ENCODE measurements at places on chromosomes 2 and 18. TPM values are rescaled to one million over a fixed set of nuclear protein-coding genes. Genes with fewer than 3 reads are reported as not detected.
A peak's percentile ranks its signal among the peaks of the same experiment; 100 is the strongest.

GRCh38 chr2:230793572-230794359 lies 71.0 kb upstream of the ITM2C start:
- peaks cover 61% of the 10 kb centered on the region for H3K4me1 ChIP-seq
- DNase-seq = peak; percentile 51
- H3K4me3 ChIP-seq = peak overlapping the region; percentile 24
- H3K36me3 ChIP-seq = peaks cover 25% of the 10 kb centered on the region
- peak overlapping the region; percentile 51 for H3K27ac ChIP-seq

GRCh38 chr2:105812180-105813044 lies 67.7 kb downstream of the NCK2 start:
- no peaks in the 10 kb centered on the region for H3K27me3 ChIP-seq
- no peaks in the 10 kb centered on the region for H3K36me3 ChIP-seq
- H3K4me1 ChIP-seq = peaks cover 91% of the 10 kb centered on the region
- no peak for DNase-seq
- H3K4me3 ChIP-seq = no peak overlapping the region

DNA sequence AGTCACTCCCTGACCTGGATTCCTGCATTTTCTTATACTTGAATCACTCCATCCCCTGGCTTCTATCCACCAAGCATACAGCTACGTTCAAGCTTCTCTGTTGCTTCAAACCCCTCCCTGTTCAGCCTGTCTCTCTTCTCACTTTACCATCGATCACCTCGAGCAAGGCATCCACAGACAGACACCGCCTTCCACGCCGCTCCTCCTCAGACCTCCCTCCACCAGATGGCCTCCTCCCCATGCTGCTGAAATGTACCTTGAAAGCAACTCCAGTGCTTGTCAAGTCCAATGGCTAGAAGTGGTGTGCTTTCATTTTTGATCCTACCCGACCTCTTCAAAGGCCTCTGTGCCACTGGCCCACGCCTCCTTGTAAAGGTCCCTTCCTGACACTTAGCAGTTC lies 131.3 kb upstream of the ACAA2 start:
- H3K36me3 ChIP-seq = no peaks in the 10 kb centered on the region
- no peak overlapping the region for H3K27ac ChIP-seq
- no peak overlapping the region for H3K4me3 ChIP-seq
- peaks cover 11% of the 10 kb centered on the region for H3K4me1 ChIP-seq
- no peak for DNase-seq

DNA sequence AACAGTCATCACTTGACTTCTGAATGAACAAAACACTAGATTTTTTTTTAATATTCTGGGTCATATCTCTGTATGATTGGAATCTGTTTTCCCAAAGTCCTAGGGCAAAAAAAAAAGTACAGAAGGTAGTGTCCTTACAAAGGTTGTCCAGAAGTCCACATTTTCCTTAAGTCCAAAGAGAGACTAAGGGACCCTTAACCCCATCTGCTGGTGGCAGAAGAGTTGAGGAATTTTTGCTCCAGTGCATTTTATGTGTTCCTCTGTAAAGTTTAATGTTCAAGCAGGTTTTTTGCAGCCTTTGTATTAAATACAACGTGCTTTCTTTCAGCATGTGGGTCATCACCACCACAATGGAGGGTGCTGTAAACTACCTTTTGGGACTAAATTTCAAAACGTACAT lies 215.9 kb downstream of the SP3 start:
- no peaks in the 10 kb centered on the region for H3K36me3 ChIP-seq
- DNase-seq = no peak
- no peak overlapping the region for H3K4me3 ChIP-seq
- no peaks in the 10 kb centered on the region for H3K27me3 ChIP-seq
- H3K27ac ChIP-seq = no peak overlapping the region
- H3K4me1 ChIP-seq = no peaks in the 10 kb centered on the region

Gene REG1B
- total RNA-seq = not detected

DNA sequence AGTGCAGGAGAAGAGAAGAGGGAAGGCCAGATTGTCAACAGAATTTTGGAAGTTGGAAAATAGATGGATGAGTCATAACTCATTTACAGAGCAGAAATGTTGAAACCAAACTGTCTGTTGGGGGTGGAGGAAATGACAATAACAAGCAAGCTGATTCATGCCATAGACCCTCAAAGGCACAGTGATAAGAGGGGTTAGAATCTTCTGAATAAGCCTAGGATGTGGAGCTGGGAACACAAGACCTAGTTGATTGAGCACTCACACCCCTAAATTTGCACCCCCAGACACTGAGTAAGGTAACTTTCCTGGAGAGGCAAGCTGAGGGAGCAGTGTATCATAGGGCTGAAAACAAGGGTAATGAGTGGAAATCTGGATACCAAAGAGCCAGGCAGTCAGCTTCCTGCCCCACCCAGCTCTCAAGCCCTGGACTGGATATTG lies 141.4 kb downstream of the SCG2 start:
- H3K36me3 ChIP-seq = no peaks in the 10 kb centered on the region
- no peak overlapping the region for H3K4me3 ChIP-seq
- no peak overlapping the region for H3K27ac ChIP-seq

Gene FOXI3
- not detected for total RNA-seq

DNA sequence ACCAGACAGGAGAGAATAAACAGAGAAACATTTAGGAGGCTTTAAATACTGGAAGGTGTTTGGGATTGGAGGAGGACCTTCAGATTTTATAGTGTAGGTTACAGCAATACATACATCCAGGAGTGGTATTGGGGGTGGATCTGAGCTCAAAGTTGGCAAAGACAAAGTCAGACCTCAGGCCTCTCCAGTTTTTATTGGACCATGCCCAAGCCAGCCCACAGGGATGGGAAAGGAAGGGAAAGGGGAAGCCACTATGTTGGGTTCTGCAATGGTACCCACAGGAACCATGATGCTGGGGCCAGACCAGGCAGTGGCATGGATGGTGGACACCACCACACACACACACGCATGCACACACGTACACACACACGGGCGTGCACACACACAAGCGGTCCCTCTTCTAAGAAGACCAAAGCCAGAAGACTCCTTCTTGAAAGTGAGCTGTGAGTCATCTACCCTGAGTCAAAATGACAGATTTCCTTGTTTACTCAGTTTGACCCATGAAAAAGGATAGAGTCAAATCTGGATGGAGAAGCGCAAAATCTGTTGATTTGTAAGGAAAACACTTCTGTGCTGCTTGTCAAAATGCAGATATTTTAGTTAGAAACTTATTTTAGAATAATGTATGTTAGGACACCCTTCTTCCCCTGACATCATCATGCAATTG lies 87.9 kb downstream of the TRABD2A start:
- no peaks in the 10 kb centered on the region for H3K4me1 ChIP-seq
- H3K27me3 ChIP-seq = no peaks in the 10 kb centered on the region
- no peak overlapping the region for H3K27ac ChIP-seq

DNA sequence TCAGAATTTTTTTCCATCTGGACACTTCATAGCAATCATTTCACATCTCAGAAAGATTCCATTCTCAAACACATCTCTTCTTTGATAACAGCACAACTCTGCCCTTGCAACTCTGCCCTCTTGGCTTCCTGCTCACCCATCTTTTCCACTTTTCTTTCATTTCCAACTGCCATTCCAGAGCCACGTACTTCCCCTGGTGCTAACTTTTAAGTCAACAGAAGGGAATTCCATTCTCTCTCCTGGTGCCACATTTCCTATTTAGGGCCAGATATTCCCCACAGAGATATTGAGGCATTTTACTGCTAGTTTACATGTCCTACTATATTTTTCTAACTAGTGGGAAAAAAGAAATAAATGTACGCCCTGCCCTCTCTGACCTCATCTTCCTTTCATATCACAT lies 590.2 kb downstream of the ARHGAP15 start:
- H3K27ac ChIP-seq = no peak overlapping the region
- no peak for DNase-seq
- no peaks in the 10 kb centered on the region for H3K4me1 ChIP-seq
- no peaks in the 10 kb centered on the region for H3K36me3 ChIP-seq
- no peak overlapping the region for H3K4me3 ChIP-seq

DNA sequence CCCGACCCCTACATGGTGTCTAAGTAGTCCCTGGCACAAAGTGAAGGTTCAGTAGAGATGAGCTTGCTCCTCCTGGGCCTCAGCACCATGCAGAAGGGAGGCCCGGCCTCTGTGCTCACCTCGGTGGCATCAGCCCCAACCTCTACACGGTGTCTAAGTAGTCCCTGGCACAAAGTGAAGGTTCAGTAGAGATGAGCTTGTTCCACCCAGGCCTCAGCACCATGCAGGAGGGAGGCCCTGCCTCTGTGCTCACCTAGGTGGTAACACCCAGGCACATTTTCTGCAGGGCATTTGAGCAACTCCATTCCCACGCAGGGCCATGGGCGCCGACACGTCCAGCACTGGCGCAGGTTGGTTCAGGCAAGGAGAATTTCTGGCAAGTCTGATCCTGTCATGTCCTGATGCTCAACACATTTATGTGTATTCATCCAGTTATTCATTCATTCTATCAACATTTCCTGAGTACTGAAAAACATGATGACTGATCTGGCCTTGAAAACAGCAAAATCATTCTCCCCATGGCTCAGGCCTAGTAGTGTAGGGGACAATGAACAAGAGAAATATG lies 408.2 kb upstream of the MYT1L start:
- H3K36me3 ChIP-seq = no peaks in the 10 kb centered on the region
- no peak overlapping the region for H3K27ac ChIP-seq
- no peak overlapping the region for H3K4me3 ChIP-seq
- no peaks in the 10 kb centered on the region for H3K4me1 ChIP-seq

GRCh38 chr2:119481501-119482455 lies 42.5 kb downstream of the SCTR start:
- no peaks in the 10 kb centered on the region for H3K4me1 ChIP-seq
- no peak for DNase-seq
- no peak overlapping the region for H3K27ac ChIP-seq
- no peaks in the 10 kb centered on the region for H3K36me3 ChIP-seq
- H3K27me3 ChIP-seq = no peaks in the 10 kb centered on the region
- H3K4me3 ChIP-seq = no peak overlapping the region

DNA sequence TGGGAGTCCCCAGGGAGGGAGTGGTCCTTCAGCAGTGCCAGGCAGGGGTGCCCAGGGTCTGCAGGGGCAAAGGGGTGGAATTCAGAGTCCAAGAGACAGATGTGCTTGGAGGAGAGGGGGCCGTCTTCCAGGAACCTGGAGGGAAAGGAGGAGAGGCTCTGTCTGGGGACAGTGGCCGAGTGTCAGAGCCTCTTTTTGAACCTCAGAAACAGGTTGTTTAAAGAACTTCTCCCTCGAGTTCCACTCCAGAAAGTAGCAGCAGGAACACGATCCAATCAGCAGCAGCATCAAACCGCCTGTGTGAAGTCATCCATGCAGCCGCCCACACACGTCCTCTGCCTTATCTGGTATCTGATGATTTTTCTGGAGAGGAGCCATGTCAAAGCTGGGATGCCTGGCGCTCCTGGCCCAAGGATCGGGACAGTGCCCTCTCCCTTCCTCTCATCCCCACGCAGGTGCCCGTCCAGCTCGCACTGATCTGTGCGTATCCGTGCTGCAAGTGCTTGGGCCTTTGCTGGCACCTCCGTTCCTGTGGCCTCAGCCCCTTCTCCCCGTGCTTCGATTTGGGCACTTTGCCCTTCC lies 205.1 kb downstream of the NDUFA10 start:
- no peak overlapping the region for H3K27ac ChIP-seq
- H3K4me1 ChIP-seq = no peaks in the 10 kb centered on the region
- DNase-seq = no peak
- no peaks in the 10 kb centered on the region for H3K36me3 ChIP-seq
- H3K27me3 ChIP-seq = no peaks in the 10 kb centered on the region

DNA sequence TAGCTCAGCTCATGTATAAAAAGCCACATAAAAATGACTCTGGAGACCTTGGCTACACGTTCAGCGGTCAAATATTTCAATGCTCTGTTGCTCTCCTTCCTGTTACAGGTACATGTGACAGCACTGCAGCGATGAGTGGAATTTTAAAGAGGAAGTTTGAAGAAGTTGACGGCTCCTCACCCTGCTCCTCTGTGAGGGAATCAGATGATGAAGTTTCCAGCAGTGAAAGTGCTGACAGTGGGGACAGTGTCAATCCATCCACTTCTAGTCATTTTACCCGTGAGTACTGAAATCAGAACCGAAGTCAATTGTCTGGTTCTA lies 125.4 kb downstream of the CSRNP3 start:
- no peak for DNase-seq
- no peaks in the 10 kb centered on the region for H3K36me3 ChIP-seq
- H3K4me1 ChIP-seq = no peaks in the 10 kb centered on the region
- H3K27me3 ChIP-seq = no peaks in the 10 kb centered on the region
- no peak overlapping the region for H3K4me3 ChIP-seq
- H3K27ac ChIP-seq = no peak overlapping the region

Gene CYRIA
- total RNA-seq = 1.2 TPM

- H3K36me3 ChIP-seq = no peaks in the 10 kb centered on the region
- H3K4me3 ChIP-seq = no peak overlapping the region
- DNase-seq = no peak
- no peaks in the 10 kb centered on the region for H3K27me3 ChIP-seq
Measured at GRCh38 chr2:65309699-65310098, 82.1 kb downstream of the ACTR2 start.

Gene CCL20
- total RNA-seq = 5.0 TPM

Gene BOLL
- not detected for total RNA-seq

DNA sequence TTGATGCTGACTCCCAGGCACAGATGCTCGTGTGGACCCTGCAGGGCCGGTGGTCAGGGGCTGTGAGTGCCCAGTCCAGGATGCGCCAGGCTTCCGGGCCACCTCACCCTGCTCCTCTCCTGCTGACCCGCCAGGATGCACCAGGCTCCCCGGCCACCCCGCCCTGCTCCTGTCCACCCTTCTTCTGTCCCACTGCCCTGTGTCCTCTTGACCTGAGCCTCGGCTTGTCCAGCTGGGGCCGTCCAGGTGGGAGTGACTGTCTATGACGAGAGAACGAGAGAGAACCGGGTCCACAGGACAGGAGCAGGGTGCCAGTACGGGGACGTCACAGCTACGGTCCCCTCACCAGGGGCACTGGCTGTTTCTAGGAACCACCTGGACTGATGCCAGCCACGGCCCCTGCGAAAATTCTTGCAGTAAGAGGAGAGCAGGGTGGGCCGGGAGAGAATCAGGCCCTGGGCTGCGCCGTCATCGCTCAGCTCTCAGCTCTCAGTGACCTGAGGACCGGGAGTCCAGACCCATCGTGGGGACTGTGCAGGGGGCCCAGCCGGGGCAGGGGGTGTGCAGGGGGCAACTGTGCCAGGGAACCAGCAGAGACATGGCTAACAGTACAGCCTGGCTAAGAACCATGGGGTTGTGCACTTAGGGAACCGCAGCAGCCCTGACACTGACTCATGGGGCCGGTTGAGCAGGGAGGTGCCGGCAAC lies 12.9 kb upstream of the NFATC1 start:
- H3K36me3 ChIP-seq = no peaks in the 10 kb centered on the region
- H3K27ac ChIP-seq = no peak overlapping the region

DNA sequence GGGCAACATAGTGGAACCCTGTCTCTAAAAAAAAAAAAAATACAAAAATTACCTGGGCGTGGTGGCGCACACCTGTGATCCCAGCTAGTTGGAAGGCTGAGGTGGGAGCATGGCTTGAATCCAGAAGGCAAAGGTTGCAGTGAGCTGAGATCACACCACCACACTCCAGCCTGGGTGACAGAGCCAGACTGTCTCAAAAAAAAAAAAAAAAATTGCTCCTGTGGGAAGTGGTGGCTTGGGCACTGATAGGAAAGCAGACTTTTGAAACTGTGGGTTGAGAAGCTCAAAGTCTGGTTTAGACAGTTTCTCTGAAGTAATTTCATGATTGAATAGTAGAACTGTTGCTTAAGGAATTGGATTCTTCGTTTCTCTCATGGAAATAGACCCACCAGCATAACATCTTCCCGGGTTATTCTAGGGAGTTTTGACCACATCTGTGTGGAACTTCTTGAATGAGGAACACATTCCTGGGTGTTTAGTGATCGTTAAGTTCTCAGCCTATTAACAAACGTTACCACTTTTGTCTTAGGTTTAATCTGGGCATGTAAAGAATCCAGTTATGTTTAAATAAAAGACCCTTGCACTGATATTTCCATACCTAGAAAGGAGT lies 33.5 kb downstream of the GRHL1 start:
- no peaks in the 10 kb centered on the region for H3K27me3 ChIP-seq
- H3K27ac ChIP-seq = no peak overlapping the region
- no peaks in the 10 kb centered on the region for H3K36me3 ChIP-seq
- DNase-seq = no peak
- no peak overlapping the region for H3K4me3 ChIP-seq

Gene HOXD12
- total RNA-seq = not detected

Data from CD8-positive, alpha-beta memory T cell (primary cell).